ENCODE measurements at places on chromosomes 3 and 15. TPM values are rescaled to one million over a fixed set of nuclear protein-coding genes. Genes with fewer than 3 reads are reported as not detected.

DNA sequence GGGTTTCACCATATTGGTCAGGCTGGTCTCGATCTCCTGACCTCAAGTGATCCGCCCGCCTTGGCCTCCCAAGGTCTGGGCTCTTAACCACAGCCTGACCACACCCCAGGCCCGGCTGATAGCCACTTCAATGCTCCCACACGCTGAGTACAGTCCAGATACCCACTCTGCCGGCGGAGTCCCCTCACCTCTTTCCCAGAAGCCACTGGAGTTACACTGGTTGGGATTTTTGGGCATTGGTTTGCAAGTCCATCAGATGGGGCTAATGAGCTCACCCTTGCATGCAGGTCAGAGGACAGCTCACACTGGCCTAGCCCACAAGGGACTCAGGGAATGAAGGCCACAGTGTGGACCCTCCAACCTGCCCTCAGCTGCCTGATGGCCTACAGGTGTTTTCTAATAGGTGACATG lies 60.1 kb downstream of the IQSEC1 start:
- DNase-seq, result no peak

Gene CASR
- total RNA-seq, result not detected

DNA sequence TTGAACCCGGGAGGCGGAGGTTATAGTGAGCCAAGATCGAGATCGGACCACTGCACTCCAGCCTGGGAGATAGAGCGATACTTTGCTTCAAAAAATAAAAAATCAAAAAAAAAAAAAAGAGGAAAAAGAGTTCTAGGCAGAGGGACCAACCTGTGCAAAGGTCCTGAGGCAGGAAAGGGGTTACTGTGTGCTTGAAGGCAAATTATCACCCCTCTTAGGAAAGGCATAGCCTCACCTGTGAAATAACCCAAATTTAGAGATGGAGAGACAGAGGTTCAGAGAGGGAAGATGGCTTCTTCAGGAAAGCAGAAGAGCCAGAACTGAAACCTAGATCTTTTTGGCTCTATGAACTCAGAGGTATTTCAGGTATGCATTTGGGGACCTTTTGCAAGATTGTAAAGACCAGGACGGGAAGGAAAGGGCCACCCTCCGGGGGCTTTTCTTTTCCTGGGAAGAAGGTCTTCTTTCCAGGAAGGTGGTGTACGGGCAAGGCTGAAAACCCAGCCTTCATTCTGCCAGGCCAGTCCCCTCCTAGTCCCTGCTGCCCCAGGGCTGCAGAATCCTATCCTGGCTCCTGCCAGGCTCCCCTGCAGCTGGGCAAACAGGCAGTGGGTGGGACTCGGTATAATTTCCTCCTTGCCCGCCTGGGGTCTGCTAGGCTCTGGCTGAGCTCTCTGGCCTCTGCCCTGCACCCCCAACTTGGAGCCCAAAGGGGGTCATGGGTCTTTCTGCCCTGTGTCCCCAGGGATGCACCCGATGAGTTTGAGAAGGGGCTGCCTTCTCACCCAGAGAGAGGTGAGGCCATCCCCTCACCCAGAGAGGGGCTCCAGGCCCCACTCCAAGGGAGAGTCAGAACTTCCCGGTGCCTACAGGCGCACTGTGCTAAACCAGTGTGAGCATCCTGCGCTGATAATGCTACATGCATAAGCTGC lies 14.4 kb upstream of the CSK start:
- no peak for DNase-seq

DNA sequence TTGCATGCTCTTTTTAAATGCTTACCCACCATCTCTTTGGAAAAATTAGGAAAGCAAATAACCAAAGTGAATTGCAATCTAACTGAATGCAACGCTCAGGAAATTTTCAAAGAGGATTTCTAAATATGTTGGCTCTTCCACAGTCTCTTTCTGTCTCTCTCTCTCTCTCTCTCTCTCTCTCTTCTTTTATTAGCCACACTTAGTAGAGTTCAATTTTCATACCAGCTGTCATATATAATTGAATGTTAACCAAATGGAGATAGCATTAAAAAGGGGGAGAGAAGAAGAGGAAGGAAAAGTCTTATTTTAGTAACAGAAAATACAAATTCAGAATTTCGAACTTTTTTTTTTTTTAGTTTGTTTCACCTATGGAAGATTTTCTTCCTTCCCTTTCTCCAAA lies 235.9 kb upstream of the GBE1 start:
- no peak for DNase-seq

GRCh38 chr15:35439291-35439690 lies 106.7 kb downstream of the DPH6 start:
- peak; percentile 81 for DNase-seq

DNA sequence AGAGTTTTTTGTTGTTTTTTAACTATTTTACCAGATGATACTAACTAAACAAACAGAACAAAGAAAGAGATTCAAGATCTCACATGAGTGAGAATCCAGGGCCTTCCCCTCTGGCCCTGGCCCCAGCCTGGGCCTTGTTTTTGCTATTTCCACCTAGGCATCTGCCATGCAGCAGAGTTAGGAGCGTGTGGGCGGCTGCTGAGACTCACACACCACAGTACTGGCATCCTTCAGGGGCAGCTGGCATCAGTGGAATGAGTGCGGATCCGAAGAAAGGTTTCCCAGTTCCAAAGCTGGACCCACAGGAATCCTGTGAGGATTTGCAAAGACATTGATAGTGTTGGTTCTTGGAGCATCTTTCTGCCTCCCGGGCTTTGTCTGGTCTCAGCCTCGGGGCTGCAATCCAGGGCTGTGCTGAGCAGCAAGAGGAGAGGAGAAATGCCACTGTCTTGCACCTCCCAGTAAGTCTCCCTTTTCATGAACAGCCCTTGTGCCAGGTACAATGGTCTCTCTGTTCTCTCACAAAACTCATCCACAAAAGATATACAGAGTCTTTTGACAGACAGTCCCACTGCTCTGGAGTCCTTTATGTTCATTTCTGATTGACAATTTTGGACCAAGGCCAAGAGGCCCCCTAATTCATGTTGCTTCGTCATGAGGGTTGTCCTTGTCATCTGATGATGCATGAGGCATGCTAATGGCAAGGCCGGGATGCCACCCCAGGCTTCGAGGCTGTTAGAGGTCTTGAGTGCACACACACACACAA lies 46.6 kb downstream of the APH1B start:
- DNase-seq, result no peak

Measured in fibroblast of villous mesenchyme (primary cell).